ENCODE measurements at places on chromosomes 16 and 17. TPM values are rescaled to one million over a fixed set of nuclear protein-coding genes. Genes with fewer than 3 reads are reported as not detected.

Gene HNF1B
- total RNA-seq = 0.33 TPM

Gene KRT26
- total RNA-seq = not detected

Gene CD300H
- not detected for total RNA-seq

Gene KRTAP4-12
- total RNA-seq = not detected

Gene STX1B
- 1.6 TPM for total RNA-seq

Gene HASPIN
- total RNA-seq = 0.33 TPM

Gene ZNF232
- total RNA-seq = 9.2 TPM

Gene GJD3
- total RNA-seq = not detected

Gene FTSJ3
- 78.7 TPM for total RNA-seq

Gene EPN3
- 8.2 TPM for total RNA-seq

Gene TM4SF5
- not detected for total RNA-seq

Gene CALB2
- 22.2 TPM for total RNA-seq

Gene RAB40C
- 17.6 TPM for total RNA-seq

Gene KDM6B
- total RNA-seq = 89.7 TPM

Gene SMIM36
- total RNA-seq = not detected

Gene PTGES3L
- total RNA-seq = not detected

Gene AURKB
- 1.6 TPM for total RNA-seq

Gene KCNG4
- total RNA-seq = not detected

Gene SDR42E2
- total RNA-seq = not detected

Gene AP1G1
- 121 TPM for total RNA-seq

Gene PLD6
- 4.0 TPM for total RNA-seq

Gene CSH1
- total RNA-seq = not detected

Gene JPH3
- 0.33 TPM for total RNA-seq

Gene MOSMO
- 19.7 TPM for total RNA-seq

Gene P2RX5
- 2.0 TPM for total RNA-seq

Gene IL17C
- total RNA-seq = not detected

Gene NPIPB5
- 312 TPM for total RNA-seq

Gene SCRN2
- total RNA-seq = 54.9 TPM

Gene BCL6B
- total RNA-seq = 5.9 TPM

Gene CACNA1H
- total RNA-seq = 2.5 TPM

Gene NPIPB9
- 12.3 TPM for total RNA-seq

Gene DYNLL2
- 20.3 TPM for total RNA-seq

Gene ZG16
- not detected for total RNA-seq

Gene RUNDC3A
- 1.6 TPM for total RNA-seq

Gene LLGL1
- 21.6 TPM for total RNA-seq
